ENCODE measurements at places on chromosomes 5 and 9.

DNA sequence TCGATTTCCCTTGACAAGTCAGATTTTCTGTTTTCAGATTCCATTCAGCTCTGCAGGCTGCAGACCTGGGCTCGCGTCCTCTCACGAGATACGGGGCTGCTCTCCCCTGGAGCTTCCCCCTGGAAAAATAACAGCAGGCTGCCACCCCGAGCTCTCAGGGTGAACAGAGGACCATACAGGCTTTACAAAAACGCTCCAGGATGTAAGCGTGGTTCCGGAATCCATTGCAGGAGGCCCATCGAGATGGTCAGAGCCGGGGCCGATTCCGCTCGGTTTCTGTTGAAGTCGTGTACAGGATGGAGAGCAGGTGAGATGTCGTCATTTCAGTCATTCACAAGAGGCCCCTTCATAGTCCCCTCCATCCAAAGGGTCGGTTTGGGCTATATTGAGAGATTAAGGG lies 297.7 kb upstream of the IRX4 start:
- DNase-seq = no peak

DNA sequence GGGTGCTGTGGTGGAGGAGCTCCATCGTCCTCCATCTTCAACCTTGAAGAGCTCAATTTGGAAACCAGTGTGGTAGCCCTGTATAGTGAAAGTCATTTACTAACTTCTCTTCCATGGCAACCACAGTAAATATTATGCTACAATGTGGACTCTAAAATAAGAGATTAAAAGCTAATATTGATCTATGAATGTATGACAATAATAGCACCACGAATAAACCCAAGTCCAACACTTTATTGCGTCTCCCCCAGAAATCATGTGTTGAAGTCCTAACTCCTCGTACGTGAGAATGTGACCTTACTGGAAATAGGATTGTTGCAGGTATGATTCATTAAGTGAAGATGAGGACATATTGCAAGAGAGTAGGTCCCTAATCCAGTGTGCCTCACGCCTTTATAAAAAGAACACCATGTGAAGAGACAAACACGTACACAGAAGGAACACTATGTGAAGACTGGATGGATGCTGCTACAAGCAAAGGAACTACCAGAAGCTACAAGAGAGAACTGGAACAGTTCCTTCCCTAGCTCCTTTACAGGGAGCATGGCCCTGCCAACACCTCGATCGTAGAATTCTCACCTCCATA lies 276.2 kb downstream of the PDE4D start:
- peak; percentile 64 for DNase-seq

GRCh38 chr5:95858023-95858461 lies 35.5 kb upstream of the GLRX start:
- DNase-seq = peak; percentile 90

GRCh38 chr9:91958174-91958573 lies 8.1 kb upstream of the ROR2 start:
- no peak for DNase-seq

DNA sequence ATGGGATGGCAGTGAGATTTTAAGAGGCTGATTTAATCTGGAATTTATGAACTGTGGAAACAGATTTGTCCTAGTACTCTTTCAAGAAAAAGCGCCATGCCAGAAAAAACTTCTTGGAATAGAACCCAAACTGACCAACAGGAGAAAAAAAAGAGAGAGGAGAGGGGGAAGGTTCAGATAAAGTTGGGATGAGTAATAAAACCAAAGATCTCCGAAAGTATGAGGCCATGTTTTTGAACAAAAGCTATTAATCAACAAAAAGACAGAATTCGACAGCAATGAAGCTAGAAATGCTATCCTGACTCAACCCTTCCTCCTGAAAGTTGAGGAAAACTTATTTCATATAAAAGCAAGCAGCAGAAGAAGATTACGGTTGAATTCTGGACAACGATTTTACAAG lies 135.5 kb downstream of the CEMIP2 start:
- DNase-seq = no peak

GRCh38 chr5:39371367-39371635 lies 7.0 kb upstream of the C9 start:
- DNase-seq = no peak

DNA sequence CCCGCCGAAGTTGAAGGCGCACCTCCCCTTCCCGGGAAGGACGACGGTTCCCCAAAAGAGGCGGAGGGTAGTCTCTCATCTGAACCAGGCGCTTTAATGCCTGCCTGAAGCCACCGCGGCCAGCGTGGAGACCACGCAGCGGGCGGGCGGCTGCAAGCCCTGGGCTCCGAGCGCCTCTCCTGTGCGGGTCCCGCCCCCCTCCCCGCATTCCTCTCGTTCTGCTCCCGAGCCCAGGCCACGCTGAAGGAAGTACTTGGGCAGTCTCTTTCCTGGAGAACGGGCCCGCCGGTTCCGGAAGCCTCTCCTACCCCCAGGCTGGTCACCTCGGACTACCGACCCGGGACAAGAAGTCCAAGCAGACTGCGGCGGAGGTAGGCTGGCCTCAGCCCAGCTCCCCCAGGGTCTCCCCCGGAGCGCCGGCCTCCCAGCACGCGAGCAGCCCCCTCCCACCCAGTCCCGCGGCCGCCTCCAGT lies 571 bp downstream of the PPIC start:
- peak; percentile 44 for DNase-seq

GRCh38 chr5:137283801-137284200 lies 215.3 kb downstream of the SPOCK1 start:
- no peak for DNase-seq

GRCh38 chr9:4837261-4838188 lies 44.8 kb downstream of the RCL1 start:
- DNase-seq = peak; percentile 84

- DNase-seq = peak; percentile 86
Observed at GRCh38 chr5:31362931-31363568, 168.8 kb downstream of the DROSHA start.

- no peak for DNase-seq
Observed at GRCh38 chr9:14405176-14405706, 91.3 kb upstream of the NFIB start.

DNA sequence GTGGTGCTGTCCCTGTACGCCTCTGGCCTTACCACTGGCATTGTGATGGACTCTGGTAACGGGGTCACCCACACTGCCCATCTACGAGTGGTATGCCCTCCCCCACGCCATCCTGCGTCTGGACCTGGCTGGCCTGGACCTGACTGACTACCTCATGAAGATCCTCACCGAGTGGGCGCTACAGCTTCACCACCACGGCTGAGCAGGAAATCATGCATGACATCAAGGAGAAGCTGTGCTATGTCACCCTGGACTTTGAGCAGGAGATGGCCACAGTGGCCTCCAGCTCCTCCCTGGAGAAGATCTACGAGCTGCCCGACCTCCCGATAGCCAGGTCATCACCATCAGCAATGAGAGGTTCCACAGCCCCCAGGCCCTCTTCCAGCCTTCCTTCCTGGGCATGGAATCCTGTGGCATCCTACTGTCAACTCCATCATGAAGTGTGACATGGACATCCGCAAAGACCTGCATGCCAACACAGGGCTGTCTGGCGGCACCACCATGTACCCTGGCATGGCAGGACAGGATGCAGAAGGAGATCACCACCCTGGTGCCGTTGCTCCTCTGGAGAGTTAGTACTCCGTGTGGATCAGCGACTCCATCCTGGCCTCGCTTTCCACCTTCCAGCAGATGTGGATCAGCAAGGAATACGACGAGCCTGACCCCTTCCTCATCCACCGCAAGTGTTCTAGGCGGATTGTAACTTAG lies 434.2 kb upstream of the RGMB start:
- no peak for DNase-seq

DNA sequence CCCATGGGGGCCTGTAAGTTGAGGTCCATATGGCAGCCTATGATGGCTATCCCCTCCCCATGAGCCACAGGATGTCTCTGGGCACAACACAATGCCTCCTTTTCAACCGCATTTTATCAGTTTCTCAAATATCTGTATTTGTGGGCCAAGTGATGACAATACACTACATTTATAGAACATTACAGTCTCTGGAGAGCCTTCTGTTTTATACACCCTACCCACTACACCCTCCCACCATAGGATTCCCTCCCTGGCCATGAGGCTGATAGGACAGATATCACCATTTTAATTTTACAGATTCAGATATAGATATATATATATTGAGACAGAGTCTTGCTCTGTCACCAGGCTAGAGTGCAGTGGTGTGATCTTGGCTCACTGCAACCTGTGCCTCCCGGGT lies 236.8 kb downstream of the ENC1 start:
- DNase-seq = no peak

DNA sequence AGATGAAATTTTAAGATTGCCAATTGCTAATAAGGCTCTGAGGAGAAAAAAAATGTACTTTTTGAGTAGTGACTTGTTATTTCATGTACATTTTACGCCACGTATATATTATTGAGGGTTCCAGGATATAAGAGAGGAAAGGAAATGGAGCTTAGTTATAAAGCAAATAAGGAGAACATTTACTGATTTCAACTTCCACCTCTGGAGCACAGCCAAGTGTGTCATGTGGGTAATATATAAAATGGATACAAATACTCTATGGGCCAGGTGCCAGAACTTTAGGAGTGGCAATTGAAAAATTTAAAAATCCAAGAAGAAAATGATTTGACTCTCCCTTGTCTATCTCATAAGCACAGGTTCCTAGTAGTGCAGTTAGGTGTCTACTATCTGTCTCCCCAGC lies 45.0 kb upstream of the VLDLR start:
- no peak for DNase-seq

DNA sequence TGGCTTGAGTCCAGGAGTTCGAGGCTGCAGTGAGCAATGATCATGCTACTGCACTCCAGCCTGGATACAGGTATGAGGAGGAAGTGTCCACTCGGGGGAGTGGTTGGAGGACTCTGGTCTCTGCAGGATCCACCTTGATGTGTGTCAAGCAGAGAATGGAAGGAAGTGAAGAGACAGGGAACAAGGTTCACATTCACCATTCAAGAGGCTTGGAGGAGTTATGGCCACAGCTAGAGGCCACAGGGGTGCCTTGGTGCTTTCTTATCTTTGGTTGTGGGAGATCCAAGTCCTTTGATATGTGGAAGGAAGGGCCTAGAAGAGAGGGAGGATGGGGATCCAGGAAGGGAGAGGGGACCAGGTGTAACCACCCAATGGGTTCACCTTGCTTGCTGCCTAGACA lies 5.4 kb upstream of the CERCAM start:
- no peak for DNase-seq

DNA sequence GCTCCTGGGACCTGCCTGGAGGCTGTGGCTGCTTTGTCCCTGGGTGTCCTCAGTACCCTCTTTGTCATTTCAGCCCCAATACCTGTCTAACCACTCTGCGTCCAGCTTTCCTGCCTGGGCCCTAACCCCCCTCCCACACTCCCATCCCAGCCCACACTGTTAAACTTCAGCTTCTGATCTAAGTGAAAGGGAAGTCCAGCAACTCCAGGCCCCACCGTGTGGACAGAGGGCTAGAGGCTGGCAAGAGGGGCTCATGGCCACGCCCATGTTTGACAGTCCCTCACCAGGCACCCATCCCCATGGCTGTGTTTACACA lies 56.3 kb downstream of the SEMA4D start:
- no peak for DNase-seq

GRCh38 chr5:9409413-9409960 lies 136.4 kb downstream of the SEMA5A start:
- no peak for DNase-seq

GRCh38 chr9:127218818-127219217 lies 45.8 kb upstream of the GARNL3 start:
- no peak for DNase-seq

DNA sequence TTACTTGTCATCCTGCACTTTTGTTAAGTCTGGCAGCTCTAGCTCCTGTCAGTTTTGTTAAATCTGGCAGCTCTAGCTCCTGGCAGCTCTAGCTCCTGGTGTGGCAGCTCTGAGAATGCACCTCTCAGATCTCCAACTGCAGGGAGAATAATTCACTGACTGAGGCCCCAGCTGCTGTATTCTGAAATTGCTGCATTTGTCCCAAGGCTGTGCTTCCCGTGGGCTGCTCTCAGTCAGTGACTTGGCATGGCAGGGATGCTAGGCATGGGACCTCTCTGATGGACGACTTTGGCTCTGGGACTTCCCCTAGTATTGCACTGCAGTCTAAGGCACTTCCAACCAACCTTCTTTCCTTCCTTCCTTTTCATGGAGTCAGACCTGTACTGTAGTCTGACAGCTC lies 475.7 kb downstream of the CCDC171 start:
- DNase-seq = no peak

DNA sequence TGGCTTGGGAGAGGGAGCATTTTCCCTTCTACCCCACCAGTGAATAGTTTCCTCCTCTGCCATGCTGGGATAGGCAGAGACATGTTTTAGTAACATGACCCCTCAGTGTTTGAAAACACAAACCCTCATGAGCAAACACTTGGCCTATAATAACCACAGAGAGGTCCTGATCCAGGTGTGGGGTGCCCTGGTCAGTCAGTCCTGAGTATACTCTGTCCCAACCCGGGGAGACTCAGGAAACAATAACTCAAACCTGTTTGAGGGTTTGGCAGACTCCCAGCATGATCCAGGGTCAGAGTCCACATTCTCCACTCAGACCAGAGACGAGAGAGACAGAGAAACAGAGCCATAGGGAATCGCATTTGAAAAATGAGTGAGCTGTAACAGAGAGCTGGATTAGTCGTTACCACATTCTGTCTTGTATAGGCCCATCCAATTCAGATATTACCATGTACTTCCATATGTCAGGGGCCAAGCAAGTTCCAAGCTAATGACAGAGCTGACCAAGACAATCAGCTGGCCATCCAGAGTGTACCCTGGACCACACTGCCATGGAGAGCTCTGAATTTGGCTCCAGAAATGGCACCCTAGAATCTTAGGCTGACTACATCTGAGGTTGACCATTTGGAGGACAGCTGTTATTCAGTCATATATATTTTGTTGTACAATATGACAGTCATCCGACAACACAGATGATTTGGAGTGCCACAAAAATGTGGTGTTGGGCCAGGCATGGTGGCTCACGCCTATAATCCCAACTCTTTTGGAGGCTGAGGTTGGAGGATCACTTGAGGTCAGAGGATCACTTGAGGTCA lies 4.2 kb upstream of the CA9 start:
- peak; percentile 64 for DNase-seq

DNA sequence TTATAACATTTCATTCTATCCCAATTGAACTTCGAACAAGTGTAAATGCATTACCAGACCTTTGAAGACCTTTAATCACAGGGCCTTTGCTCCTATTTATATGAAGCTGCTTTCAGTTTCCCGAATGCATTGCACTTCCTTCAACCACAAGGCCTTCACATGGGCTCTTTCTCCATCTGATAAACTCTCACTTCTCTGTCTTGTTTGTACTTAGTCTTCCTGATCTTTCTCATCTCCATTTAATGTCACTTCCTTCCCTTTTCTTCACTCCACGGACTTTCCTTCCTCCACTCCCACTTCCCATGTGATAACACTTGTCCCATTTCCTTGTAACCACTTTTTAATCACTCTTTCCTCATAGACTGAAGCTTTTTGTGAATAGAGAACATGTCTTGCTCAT lies 74.3 kb upstream of the TNC start:
- DNase-seq = no peak

- DNase-seq = no peak
Observed at GRCh38 chr9:111980398-111980797, 83.8 kb downstream of the UGCG start.

DNA sequence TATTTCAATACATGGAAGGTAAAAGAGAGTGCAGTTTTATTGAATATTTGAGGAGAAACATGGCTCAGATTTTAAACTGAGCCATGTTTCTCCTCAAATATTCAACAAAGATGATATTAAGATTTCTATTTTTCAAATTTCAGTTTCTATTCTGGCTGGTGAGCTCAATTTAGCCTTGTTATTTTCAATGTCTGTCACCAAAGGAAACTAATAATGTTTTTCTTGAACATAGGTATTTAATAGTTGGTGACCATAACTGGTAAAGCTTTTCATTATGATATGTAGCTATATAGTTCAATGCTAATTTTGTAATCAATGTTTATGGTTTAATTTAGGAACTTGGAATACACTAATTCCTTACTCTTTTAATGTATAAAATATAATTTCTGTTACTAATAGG lies 177.4 kb downstream of the FER start:
- no peak for DNase-seq

All from iris pigment epithelial cell (primary cell).